ENCODE measurements at places on chromosomes 7 and 10.

- no peak for DNase-seq
Measured at GRCh38 chr7:72781631-72782030, 46.4 kb downstream of the TYW1B start.

GRCh38 chr10:72445851-72446250, 91.1 kb upstream of the DNAJB12 start:
- DNase-seq: no peak

- DNase-seq: no peak
Measured at GRCh38 chr7:132614428-132615318, 38.4 kb upstream of the PLXNA4 start.

GRCh38 chr10:126393076-126393475, 4.8 kb upstream of the ADAM12 start:
- no peak for DNase-seq

GRCh38 chr10:22133749-22134624, 83.8 kb downstream of the EBLN1 start:
- DNase-seq: no peak

DNA sequence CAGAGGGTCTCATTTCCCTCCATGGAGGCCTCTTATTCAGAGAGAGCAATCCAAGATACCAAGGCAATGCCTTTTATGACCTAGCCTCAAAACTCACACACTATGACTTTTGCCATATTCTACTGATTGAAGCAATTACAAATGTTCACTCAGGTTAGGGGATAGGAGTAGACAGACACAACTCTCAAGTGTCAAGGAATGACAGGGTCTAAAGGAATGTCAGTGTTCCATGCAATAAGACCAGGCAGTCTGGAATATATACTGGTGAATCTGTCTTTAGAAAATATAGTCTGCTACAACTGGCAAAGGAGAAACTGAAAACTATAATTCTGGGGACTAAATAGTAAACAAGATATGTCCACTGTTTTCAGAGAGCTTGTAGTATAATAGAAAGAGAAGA, 283.9 kb downstream of the PRKG1 start:
- DNase-seq: no peak

DNA sequence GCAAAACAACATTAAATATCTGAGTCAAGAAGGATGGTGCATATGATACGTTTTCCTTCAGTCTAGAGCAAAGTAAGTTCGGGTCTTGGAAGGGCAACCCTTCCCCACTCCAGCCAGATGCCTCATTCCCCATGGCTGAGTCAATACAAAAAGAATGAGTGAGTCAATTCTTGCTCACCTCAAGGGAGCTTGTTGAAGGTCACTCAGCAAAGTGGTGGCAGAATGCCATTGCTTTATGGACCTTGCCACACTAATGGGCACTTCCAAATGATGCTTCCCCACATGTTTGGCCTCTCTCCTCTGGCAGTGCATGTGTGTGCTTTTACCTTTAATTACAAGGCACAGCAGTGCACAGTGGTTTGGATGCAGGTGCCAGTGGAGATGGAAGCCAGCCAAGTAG, 296.5 kb downstream of the SORCS3 start:
- peak; percentile 77 for DNase-seq

DNA sequence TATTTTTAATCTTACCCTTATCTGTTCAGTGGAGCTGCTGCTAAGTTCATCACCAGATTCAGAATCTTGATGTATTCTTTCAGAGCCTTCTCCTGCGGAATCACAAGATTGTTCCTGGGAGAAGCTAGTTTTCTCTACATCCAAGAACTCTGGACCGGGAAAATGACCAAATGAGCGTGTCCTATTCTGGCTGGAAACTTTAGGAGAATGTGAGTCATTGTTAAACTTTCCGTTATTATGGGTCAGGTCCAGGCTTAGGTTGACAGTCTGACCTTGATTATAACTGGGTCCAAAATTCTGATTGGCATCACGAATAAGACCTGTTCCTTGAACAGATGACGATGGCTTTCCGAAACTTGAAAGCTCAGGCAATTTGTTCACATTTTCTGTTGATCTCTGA, 20.5 kb downstream of the ARHGAP12 start:
- no peak for DNase-seq

Measured in non-pigmented ciliary epithelial cell (primary cell).